ENCODE measurements at places on chromosomes 1 and 21.

- no peak for DNase-seq
These were observed 28.9 kb downstream of the OBSCN start for GRCh38 chr1:228236744-228237143.

- no peak for DNase-seq
These were observed 202.4 kb downstream of the TOMM20 start for GRCh38 chr1:234926264-234926558.

- DNase-seq: peak; percentile 48
These were observed 28.4 kb downstream of the ACP6 start for GRCh38 chr1:147641695-147642592.

- DNase-seq: no peak
These were observed 26.0 kb upstream of the C2CD2 start for GRCh38 chr21:41979751-41980369.

DNA sequence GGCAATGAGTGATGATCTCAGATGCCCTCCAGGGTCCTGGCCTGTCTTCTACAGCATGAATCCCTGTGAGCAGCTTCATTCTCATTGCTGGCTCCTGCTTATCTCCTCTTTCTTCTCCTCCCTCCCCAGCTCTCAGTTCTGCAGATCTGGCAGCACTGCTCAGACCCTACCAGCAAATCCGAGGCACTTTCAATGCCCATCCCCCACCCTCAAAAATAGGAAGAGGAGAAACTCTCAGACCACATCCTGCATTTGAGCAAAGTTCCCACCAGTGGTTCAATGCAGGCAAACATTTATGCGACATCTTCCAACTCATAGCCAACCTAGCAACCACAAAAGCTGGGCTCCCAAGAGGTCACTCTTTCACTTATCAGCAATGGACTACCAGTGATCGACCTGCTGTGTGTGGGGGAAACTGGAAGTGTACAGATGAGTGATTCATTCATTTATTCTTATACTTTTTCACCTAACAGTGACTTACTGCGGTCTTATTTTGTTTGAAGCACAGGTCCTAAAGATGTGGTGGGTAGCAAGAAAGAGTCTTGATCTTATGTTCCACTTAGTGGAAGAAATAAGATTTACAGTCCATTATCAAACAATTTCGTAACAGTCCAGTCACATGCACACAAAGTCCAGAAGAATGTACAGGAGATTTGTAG, 5.8 kb upstream of the CHI3L2 start:
- no peak for DNase-seq

- DNase-seq: no peak
These were observed 37.1 kb downstream of the TENT5C start for GRCh38 chr1:117642963-117643362.

DNA sequence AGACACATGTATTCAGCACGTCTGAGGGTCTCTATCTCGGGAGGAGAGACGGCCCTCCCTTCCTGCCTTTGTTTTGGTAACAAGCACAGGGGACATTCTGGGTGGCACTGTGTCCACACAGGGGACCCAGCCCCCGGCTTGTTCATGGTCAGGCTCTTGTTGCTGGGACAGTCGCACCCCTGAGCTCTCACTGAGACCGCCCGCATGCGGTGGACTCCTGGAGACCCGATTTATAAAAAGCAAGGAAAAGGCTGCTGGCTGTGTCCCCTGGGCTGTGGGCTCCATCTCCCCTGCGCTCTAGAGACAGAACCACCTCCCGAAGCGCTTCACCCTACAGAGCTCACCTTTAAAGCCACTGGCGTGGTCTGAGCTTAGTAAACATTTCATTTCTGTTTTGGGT, 103.4 kb downstream of the WDR4 start:
- no peak for DNase-seq

GRCh38 chr1:118698911-118699310, 289.2 kb downstream of the TBX15 start:
- DNase-seq: no peak

- no peak for DNase-seq
These were observed 423.9 kb upstream of the USP24 start for GRCh38 chr1:55639051-55639450.

DNA sequence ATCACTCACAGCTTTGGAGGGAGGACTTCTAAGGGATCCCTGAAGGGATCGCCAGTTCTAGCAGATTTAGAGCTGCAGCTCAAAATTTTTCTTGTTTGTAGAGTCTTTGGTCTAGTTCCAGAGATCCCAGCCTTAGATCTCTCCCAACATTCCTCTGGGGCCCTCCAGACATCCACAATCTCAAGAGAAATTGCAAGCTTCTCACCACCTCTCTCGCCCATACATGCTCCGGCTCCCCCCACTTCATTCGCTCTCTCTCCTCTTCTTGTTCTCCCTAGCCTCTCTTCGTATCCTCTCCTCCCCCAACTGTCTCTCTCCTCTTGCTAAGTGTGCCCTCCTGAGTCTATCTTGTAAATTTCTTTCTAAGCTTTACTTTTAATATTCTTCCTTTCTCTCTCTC, 15.1 kb upstream of the TUT4 start:
- DNase-seq: no peak

DNA sequence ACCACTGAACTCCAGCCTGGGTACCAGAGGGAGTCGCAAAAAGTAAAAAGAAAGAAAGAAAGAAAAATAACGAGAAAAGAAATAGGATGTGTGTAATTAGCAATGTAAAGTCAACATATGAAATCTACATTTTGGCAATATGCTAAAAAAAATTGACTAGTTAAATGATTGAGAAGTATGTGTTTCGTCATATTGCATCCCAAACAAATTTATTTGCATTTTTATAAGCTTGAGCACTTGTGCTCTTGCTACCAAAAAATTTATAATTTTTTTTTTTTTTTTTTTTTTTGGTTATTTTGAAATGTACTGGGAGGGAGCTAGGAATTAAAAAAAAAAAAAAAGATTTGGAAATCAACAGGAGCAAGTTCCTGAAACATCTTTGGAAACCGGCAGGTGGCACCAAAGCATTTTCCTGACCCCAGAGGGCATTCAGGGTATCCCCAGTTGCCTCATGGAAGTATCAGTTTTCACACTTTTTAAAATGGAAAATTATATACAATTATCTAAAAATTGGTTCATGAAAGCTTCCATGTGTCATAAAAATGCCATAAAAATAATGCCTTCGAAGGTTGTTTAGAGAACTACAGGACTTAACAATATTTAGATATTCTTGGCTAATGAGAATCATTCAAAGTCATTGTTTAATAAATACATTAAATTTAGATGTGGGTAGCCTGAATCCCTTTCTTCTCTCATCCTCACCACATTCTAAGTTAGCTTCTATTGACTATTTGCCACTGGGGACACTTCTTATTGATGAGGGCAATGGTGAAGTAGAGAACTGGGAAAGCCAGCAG, 4.8 kb upstream of the HEATR1 start:
- DNase-seq: no peak

GRCh38 chr1:100774370-100774769, 54.8 kb downstream of the VCAM1 start:
- DNase-seq: no peak

DNA sequence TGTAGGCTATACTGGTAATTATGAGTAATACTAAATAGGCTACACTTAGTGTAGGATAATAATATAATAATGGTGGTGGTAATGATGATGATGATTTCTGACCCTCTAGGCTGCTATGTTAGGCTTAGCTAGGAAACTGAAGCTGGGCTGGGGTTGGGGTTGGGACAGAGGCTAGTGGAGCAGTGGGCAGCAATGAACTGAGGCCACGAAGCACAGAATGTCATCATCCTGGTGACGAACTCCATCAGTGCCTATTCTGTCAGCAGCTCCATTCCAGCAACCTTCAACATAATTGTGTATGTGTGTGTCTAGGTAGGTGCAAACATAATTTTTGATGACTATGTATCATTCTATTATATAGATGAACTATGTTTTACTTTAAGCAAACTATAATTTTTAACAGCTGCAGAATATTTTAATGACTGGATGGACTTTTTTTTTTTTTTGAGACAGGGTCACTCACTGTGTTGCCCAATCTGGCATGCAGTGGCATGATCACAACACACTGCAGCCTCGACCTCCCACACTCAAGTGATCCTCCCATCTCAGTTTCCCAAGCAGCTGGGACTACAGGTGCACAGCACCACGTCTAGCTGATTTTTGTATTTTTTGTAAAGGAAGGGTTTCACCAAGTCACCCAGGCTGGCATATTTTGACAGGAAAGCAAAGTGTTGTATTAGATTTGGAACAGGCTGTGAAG, 12.9 kb upstream of the CLIC4 start:
- DNase-seq: no peak

GRCh38 chr21:14486869-14487268, 59.2 kb downstream of the SAMSN1 start:
- no peak for DNase-seq

DNA sequence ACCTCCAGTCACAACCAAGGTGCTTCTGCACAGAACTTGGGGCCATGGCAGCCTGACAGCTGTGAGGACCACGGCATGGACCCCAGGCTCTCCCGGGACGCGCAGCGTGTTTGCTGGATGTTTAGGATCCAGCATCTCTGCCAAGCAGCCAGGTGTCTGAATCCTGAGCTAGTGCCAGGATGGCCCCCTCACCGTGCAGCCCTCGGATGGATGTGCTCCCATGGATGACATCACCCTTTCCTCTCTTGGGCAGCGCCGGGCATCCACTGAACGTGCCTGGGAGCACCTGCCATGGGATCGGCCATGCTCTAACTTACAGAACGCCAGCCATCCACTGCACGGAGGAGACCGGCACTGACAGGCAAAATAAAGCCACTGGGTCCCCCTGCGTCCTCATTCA, 53.9 kb downstream of the PRDM15 start:
- no peak for DNase-seq

DNA sequence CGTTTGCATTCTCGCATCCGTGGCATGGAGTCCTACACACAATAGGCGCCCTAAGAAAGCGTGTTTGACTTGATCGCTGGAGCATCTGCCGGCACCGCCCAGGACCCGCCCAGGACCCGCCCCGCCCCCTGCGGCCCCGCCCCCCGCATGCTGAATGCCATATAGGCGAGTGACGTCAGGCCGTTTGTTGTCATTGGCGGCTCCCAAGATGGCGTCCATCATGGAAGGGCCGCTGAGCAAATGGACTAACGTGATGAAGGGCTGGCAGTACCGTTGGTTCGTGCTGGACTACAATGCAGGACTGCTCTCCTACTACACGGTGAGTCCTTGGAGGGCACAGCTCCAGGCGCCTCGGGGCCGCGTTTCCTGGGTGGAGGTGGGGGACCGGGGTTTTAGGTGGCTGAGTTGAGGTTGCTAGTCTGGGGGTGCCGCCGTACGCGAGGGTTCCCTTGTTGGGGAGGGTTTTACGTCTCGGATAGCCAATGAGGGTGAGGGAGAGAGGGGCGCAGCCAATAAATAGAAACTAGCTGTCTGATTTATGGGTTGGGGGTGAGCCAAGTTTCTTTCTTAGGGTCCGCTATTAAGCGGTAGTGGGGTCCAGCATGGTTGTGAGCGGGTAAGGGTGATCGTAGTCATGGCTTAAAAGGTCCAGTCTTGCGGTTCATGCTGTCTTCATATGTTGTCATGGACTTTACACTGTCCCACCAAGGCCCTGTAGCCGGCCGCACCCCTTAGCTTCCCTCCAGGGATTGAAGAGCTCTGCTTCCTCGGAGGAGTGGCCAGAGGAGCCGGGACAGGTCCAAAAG, at the start of gene OSBPL9:
OSBPL9 (plus strand) TSS at position 190 of the 806 bp plus-strand sequence; CDS start at position 209, 19 bp downstream.
- peak; percentile 84 for DNase-seq

DNA sequence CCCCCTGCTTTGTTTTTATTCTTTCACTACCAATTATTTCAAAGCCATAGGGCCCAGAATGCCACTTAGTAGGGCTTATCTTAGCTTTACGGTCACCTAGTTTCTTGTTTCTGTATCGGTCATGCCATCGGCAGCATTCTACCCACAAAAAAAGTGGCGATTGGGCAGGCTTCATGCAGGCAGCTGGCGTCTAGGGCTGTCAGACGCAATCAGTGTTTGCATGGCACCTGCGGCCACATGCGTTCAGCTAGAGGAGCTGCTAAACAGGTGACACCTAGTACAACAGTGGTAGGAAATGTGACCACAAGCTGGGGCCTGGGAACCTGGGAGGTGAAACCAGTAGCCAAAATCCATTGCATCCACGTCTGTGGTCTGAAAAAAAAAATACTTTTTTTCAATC, 262.7 kb downstream of the PBX1 start:
- no peak for DNase-seq
